ENCODE measurements at places on chromosomes 1 and 21.
A peak's percentile ranks its signal among the peaks of the same experiment; 100 is the strongest.

GRCh38 chr1:159171688-159172501, 480 bp downstream of the CADM3 start:
- no peak for DNase-seq

DNA sequence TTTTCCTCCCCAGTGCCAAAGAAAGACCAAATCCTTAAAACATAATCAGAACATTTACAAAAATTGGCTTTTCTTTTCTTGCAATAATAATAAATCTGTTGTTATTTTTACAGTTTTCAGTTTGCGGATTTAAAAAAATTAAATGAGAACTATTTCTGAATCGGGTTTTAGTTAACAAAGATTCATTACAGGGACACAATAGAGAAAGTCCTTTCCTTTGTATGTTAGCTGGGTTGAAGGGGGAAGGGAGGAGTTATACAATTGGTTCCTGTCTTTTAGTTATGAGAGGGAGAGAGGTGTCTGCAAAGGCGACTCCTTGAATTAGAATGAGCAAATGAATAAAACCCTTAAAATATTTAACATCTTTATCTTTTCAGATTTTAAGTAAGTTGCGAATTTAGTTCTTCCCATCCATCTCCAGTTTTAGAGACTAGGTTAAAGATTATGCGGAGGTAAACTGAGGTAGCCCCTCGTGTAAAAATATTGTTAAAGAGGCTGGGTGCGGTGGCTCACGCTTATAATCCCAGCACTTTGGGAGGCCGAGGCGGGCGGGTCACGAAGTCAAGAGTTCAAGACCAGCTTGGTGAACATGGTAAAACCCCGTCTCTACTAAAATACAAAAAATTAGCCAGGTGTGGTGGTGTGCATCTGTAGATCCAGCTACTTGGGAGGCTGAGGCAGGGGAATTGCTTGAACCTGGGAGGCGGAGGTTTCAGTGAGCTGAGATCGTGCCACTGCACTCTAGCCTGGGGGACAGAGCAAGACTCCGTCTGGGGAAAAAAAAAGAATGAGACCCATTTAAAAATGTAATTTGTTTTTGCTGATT, 3.9 kb downstream of the SPEN start:
- DNase-seq: no peak

GRCh38 chr1:23484253-23485001, 448 bp upstream of the ASAP3 start:
- peak; percentile 79 for DNase-seq

GRCh38 chr21:41932191-41932575, 21.6 kb downstream of the C2CD2 start:
- DNase-seq: no peak

GRCh38 chr1:89633800-89634625, 1.1 kb downstream of the LRRC8C start:
- peak; percentile 68 for DNase-seq

GRCh38 chr1:94646786-94647555, 105.4 kb upstream of the F3 start:
- DNase-seq: no peak

- DNase-seq: no peak
These were observed 10.6 kb downstream of the ZBTB17 start for GRCh38 chr1:15965228-15965767.

GRCh38 chr1:15303935-15304334, 56.9 kb downstream of the FHAD1 start:
- no peak for DNase-seq

DNA sequence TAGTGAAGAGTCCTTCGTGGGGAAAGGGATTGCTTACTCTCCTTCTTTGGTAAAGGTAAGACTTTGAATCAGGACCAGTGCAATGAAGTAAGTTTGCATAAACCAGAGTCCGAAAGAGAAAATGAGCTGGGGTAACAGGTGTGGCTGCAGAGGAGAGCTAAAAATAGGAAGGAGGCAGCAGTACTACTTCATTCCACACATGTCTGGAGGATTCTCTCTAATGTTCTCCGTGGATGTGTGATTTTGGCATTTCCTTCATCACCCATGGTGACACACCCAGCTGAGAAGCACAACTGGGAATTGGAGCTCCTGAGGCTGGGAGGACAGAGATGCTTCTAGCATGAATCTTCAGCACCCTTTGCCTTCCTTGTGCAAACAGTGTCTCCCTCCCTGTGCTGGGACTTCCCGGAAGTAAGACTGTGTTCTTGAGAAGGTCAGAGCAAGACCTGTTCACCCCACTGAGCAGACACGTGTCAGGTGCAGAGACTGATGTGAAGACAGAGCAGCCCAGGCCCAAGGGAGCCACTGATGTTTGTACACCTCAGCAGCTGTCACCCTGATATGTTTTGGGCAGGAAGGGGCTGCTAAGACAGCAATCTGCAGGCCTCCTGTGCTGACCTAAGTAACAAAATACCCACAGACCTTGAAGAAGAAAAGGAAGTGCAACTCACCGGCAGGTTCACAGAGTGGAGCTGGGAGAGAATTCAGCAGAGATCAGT, 13.3 kb downstream of the FCRL1 start:
- no peak for DNase-seq

GRCh38 chr1:103107741-103108375, 464 bp downstream of the COL11A1 start:
- DNase-seq: peak; percentile 48

GRCh38 chr1:25952841-25953401, 44.9 kb downstream of the PAFAH2 start:
- DNase-seq: peak; percentile 32

- no peak for DNase-seq
These were observed 15.9 kb downstream of the HENMT1 start for GRCh38 chr1:108644984-108645383.

- DNase-seq: no peak
These were observed 887.4 kb upstream of the B3GALT2 start for GRCh38 chr1:194073833-194074232.
